ENCODE measurements at places on chromosomes 2 and 18.

DNA sequence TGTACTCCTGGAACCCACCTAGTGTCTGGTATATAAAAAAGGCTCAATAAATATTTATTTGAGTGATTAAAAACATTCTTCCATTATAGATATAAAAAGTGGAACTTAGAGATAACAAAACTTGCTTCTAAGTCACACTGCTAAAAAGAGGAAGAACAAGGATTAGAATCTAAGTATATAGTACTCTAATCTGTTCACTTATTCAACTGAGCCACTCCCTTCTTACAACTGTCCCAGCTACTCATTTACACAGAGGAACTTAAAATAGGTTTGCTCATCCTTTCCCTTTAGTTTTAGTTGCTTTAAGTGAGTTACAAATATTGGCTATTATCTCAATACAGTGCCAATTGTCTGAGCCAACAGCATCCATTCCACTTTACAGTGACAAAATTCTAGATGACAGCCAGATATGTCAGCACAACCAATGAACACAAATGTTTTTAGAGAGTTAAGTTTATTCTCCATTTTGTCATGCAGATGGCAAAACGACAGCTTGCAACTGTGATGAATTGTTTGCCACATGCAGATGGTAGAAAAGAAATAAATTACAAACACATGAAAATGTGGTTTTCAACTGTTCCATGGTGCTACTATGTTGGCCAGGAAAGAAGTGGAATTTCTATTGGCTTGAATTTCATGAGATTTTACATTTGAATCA is 280.7 kb upstream of the ZC3H15 start:
- no peak for DNase-seq

DNA sequence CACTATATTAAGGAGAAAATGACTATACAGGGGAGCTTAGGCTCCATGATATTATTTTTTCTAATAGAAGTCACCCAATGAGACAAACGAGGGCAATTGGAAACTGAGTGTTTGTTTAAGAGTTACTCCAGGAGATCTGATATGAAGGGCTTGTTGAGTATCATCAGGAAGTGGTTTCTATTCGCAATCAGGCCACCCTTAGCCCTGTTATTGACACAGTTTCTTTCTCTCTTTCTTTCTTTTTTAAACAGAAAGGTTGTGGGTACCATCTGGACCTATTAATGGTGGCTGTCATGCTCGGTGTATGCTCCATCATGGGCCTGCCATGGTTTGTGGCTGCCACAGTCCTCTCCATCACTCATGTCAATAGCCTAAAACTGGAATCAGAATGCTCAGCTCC is 117.3 kb downstream of the DPP4 start:
- DNase-seq, result no peak

DNA sequence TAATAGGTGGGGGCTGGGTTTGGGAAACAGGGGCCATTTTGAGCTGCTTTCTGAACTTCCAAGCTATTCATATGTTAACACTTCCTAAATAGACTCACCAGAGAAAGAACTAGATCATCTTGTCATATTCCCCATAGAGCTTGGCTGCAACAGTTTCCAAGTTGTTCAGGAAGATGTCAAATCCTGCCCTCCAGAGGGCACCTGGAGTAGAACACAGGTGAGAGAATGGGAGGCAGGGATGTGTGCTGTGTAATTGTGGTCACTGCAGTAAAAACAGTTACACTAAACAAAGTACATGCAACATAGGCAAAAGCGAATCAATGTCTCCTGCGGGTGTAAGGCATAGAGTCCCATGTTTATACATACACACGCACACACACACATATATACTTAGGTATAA is 34.5 kb upstream of the LRRC30 start:
- no peak for DNase-seq

DNA sequence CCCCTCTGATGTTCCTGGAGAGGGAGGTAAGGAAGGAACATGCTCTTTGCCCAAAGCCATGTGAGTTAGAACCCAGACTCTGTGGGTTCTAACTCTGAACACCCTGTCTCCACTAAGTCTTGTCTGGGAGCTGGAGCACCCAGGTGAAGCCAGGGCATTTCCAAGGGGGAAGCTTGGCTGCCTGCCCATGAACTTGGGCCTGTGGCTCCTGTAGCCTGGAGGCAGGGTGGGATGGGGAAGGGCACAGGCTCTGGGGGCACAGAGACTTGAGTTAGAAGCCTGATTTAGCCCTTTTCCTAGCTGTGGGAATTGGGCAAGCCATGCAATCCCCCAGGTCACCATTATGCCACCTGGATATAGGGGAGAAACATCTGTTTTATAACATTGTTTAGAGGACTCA is 65.2 kb downstream of the LBH start:
- DNase-seq, result no peak

GRCh38 chr18:650428-650858 is 7.0 kb upstream of the TYMS start:
- DNase-seq, result no peak

Measured in NCI-H1105 treated with DMSO at 0.1 percent for 48 hours (cell line).